ENCODE measurements at places on chromosomes 16 and 17. TPM values are rescaled to one million over a fixed set of nuclear protein-coding genes. Genes with fewer than 3 reads are reported as not detected.
A peak's percentile ranks its signal among the peaks of the same experiment; 100 is the strongest.

TNFRSF13B gene
- total RNA-seq: not detected

PLCG2 gene
- 24.1 TPM for total RNA-seq

DNAH2 gene
- 0.19 TPM for total RNA-seq

DNA sequence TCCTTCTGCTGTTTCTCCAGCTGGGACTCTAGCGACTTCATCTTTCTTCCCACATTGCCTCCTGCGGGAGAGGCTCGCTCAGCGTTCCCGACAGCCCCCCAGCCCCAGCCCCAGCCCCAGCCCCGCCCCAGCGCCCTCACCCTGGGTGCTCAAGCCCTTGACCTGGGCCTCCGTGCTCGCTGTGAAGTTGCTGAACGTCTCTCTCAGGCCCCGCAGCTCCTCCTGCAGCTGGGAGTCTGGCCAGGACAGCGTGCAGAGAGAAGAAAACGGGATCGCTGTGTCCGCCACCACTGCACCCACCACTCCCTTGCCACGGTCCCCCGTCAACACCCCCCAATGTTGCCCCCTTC is 2.4 kb downstream of the ASGR1 start:
- H3K27me3 ChIP-seq: peaks cover 33% of the 10 kb centered on the region
- peaks cover 26% of the 10 kb centered on the region for H3K4me1 ChIP-seq
- H3K36me3 ChIP-seq: no peaks in the 10 kb centered on the region
- no peak overlapping the region for H3K4me3 ChIP-seq

GRCh38 chr17:16072031-16072430 is 72.4 kb downstream of the TTC19 start:
- H3K4me3 ChIP-seq: no peak overlapping the region
- no peak for DNase-seq
- H3K4me1 ChIP-seq: no peaks in the 10 kb centered on the region
- H3K27me3 ChIP-seq: no peaks in the 10 kb centered on the region
- peaks cover 92% of the 10 kb centered on the region for H3K36me3 ChIP-seq

DNA sequence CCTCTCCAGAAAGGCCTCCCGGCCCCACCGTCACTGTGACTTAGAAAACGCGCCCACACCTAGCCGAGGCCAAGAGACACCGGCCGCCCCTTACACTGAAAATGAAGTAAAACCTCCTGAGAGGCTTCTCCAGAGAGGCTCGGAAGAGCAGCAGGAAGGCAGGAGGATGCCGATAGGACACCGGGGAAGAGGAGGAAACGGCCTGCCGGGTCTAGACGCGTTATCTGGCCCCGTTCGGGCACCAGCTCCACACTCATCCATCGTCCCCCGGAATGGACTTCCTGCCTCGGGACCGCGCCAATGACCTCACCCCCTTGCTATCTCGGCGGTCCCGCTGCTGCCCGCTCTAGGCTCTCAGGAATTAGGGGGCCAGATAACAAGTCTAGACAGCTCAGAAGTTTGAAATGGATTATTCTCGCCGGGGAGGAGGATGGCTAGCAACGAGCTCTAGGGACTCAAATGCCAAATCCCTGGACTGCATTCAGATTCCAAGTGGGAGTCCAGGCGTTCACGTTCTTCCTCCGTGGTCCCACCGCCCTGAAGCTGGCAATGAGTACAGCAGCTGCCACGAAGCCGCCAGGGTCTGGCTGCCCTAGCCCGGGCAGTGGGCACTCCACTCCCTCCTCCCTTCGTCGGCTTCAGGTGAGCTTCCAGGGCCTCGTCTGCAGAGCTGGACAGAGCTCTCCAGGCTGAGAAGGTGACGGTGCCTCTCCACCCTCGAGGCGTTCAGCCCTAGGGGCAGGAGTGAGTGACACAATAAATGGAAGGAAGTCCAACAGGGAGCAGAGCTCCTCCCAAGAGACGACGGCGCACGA is 350.9 kb downstream of the FOXL1 start:
- H3K4me3 ChIP-seq: no peak overlapping the region
- peaks cover 17% of the 10 kb centered on the region for H3K4me1 ChIP-seq
- no peak overlapping the region for H3K27ac ChIP-seq
- H3K27me3 ChIP-seq: peaks cover 92% of the 10 kb centered on the region

- DNase-seq: no peak
- H3K4me1 ChIP-seq: peaks cover 3% of the 10 kb centered on the region
- H3K27ac ChIP-seq: no peak overlapping the region
- no peaks in the 10 kb centered on the region for H3K36me3 ChIP-seq
Observed at GRCh38 chr16:49786926-49787557, 68.9 kb downstream of the ZNF423 start.

DNA sequence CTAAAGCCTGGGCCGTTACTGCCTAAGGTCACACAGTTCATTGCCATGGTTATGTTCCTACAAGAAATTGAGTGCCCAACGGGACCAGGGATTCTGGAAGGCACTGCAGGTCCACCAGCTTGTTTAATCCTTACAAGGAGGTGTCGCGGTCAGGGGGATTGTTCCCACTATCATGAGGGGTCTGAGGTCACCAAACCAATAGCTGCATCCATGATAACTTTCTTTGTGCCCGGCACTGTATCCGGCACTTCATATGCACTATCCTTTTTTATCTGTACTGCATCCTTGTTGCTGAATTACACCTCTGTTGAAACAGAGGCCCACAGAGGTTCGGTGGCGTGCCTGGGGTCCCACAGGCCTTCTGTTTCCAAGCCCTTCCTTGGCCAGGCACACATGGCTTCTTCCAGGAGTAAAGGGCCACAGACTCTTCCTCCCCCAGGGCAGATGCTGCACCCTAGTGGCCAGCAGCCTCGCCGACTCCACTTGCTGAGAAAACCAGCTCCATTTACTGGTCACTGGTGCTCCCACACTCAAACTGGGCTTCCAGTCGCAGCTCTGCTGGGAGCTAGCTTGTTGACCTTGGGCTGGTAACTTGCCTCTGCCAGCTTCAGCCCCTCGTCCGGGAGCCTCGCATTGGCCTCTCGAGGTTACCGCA is 82.0 kb upstream of the PLCG2 start:
- H3K4me1 ChIP-seq: peaks cover 47% of the 10 kb centered on the region
- H3K4me3 ChIP-seq: no peak overlapping the region
- H3K27me3 ChIP-seq: no peaks in the 10 kb centered on the region
- DNase-seq: peak; percentile 59
- no peak overlapping the region for H3K27ac ChIP-seq

- H3K4me3 ChIP-seq: no peak overlapping the region
- no peaks in the 10 kb centered on the region for H3K4me1 ChIP-seq
Observed at GRCh38 chr16:75794426-75794825, 68.1 kb upstream of the CPHXL start.

GRCh38 chr17:78159575-78160158 is 8.7 kb upstream of the SYNGR2 start:
- H3K36me3 ChIP-seq: no peaks in the 10 kb centered on the region
- no peak overlapping the region for H3K4me3 ChIP-seq
- no peaks in the 10 kb centered on the region for H3K27me3 ChIP-seq
- peaks cover 31% of the 10 kb centered on the region for H3K4me1 ChIP-seq

DNA sequence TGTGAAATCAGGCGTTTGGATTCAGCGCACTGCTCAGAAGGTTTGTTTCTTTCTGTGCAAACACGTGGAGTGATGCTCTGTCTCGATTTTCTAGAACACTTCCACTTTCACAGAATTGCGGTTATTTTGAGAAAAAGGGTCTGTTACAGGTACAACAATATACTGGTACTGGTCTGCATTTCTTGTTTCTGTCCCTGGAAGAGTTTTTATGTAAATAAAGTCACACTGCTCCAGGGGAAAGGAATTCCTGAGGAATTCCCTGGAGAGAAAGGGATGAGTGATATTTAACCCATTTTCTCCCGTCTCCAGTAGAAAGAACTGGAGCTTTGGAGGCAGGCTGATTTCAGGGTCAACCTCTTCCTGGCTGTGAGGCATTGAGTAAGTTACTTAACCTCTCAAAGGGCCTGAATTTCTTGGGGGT is 16.2 kb upstream of the RMI2 start:
- H3K4me3 ChIP-seq: no peak overlapping the region
- no peaks in the 10 kb centered on the region for H3K36me3 ChIP-seq
- no peaks in the 10 kb centered on the region for H3K27me3 ChIP-seq
- no peak overlapping the region for H3K27ac ChIP-seq
- DNase-seq: no peak

DNA sequence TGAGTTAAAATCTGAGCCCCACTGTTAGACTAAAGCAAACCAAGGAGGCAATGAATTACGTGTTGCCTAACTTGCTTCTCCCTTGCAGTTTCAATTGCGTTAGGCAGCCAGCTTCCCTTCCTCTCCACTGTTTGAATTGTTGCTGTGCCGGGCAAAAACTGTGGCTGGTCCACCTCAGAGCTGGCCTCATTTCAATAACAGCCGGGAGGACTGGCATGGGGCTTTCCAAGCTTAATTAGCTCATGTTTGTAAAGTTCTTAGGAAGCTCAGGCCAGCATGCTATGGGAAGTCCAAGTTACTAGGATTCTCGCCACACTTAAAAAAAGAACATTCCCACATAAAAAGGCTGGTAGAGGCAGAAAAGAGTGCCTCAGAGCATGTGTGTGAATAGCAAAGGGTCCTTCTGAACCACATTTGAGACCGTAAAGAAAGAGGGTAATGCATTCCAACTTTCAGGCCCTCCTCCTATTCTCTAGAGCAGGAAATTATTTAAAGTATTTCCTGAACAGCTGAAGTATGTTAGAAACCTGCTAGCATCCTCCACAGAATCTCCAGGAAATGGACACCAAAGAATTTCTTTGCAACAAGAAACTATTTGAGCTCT is 79.0 kb upstream of the SMURF2 start:
- peaks cover 25% of the 10 kb centered on the region for H3K4me1 ChIP-seq
- no peaks in the 10 kb centered on the region for H3K36me3 ChIP-seq
- peak; percentile 65 for DNase-seq

DNA sequence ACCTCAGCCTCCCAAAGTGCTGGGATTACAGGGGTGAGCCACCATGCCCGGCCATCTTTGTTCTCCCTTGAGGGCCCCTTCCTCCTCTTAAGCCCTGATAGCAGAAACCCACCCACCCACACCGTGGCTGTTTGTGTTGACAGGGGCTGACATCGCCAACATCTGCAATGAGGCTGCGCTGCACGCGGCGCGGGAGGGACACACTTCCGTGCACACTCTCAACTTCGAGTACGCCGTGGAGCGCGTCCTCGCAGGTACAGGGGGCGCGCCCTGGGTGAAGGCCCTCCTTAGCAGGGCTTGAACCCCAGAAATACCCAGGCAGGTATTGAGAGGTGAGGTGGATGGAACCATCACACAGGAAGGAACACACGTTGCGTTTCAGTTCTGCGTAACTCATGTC is 12.6 kb upstream of the RPL13 start:
- H3K27me3 ChIP-seq: no peaks in the 10 kb centered on the region
- H3K4me1 ChIP-seq: no peaks in the 10 kb centered on the region
- no peak overlapping the region for H3K27ac ChIP-seq
- peaks cover 86% of the 10 kb centered on the region for H3K36me3 ChIP-seq

GRCh38 chr17:1720856-1721386 is 3.6 kb upstream of the WDR81 start:
- no peak overlapping the region for H3K4me3 ChIP-seq
- H3K27me3 ChIP-seq: no peaks in the 10 kb centered on the region
- H3K36me3 ChIP-seq: peaks cover 2% of the 10 kb centered on the region

DNA sequence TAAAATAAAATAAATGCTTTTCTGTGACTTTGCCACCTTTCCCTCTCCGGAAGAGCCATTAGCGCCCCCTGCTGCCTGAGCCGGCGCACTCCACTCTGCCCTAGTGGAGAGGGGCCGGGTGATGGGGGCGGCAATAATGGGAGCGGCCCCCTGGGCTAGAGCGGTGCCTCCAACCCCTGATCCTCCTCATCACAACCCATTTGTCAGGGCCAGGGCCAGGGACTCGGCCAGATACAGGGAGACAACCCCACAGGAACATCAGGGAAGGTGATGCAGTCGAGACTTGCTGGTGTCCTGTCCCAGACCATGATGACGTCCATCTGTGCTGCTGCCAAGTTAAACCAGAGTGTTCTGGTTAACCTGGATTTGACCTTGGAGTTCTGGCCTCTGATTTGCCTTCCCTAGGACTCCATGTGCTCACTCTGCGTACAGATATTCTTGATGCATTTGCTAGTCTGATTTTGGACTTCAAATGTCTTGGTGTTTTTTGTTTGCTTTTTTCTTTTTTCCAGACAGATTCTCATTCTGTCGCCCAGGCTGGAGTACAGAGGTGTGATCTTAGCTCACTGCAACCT is 46.1 kb upstream of the BPTF start:
- H3K27me3 ChIP-seq: no peaks in the 10 kb centered on the region
- no peaks in the 10 kb centered on the region for H3K36me3 ChIP-seq
- no peak for DNase-seq
- no peaks in the 10 kb centered on the region for H3K4me1 ChIP-seq
- H3K4me3 ChIP-seq: no peak overlapping the region
- H3K27ac ChIP-seq: no peak overlapping the region

- peak overlapping the region; percentile 33 for H3K27ac ChIP-seq
- no peak overlapping the region for H3K4me3 ChIP-seq
- no peaks in the 10 kb centered on the region for H3K27me3 ChIP-seq
- H3K4me1 ChIP-seq: peaks cover 98% of the 10 kb centered on the region
- no peak for DNase-seq
Observed at GRCh38 chr17:2177235-2177811, 122.4 kb downstream of the HIC1 start.

DNA sequence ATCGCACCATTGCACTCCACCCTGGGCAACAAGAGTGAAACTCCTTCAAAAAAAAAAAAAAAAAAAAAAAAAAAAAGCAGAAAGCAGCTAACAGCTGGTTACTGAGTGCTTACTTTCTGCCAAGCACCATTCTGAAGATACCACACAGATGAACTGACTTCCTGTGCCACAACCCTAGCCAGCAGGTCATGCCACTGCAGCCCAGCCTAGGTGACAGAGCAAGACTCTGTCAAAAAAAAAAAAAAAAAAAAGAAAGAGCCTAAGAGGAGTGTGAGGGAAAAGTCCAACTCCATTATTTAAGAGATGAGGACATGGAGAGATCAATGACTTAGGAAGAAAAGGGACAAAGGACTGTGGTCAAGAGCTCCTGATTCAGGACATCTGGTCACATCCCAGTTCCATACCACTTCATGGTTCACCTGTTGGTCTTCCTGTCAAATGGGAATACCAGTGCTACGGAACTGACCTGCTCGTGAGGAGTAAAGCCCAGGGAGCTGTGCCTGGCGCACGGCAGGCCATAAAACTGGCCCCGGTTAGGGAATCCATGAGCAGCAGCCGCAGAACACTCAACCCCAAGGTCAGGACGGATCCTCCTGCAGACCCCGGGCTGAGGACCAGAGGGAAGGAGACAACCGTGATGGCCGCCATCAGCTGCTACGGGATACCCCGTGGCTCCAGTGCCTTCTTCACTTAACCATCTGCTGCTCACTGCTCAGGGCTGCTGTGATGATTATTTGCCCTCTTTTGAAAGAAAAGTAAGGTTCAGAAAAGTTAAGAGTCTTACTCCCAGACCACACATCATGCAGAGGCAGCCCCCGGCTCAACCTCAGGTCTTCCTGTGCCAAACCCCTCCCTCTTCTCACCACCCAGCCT is 950 bp downstream of the KLHDC4 start:
- H3K27me3 ChIP-seq: no peaks in the 10 kb centered on the region
- peak overlapping the region; percentile 87 for H3K4me3 ChIP-seq
- peaks cover 22% of the 10 kb centered on the region for H3K4me1 ChIP-seq
- peaks cover 21% of the 10 kb centered on the region for H3K36me3 ChIP-seq
- DNase-seq: no peak
